HCT116 (cell line): ENCODE measurements at places on chromosomes 5 and 9. TPM values are rescaled to one million over a fixed set of nuclear protein-coding genes. Genes with fewer than 3 reads are reported as not detected.
A peak's percentile ranks its signal among the peaks of the same experiment; 100 is the strongest.

- H3K36me3 ChIP-seq = no peaks in the 10 kb centered on the region
- no peak for DNase-seq
- H3K27me3 ChIP-seq = peaks cover 2% of the 10 kb centered on the region; the same call in 1 of the 2 replicates
- no peak overlapping the region for H3K27ac ChIP-seq
These were observed 160.4 kb downstream of the ESM1 start for GRCh38 chr5:54825005-54825404.

The ABLIM3 gene
- 14.3 TPM for total RNA-seq

- no peak for DNase-seq
- no peak overlapping the region for H3K27ac ChIP-seq
- H3K4me3 ChIP-seq = no peak overlapping the region
- 0 out of 2 replicates have a peak, but pooled peaks cover under 1% of the 10 kb centered on the region for H3K27me3 ChIP-seq
- H3K36me3 ChIP-seq = no peaks in the 10 kb centered on the region
These were observed 4.6 kb upstream of the FCN1 start for GRCh38 chr9:134922066-134922931.

GRCh38 chr5:174045470-174046025 is at the start of gene NSG2:
NSG2 (plus strand) TSS chr5:174045706; CDS start chr5:174046756, 1,050 bp downstream.
- H3K36me3 ChIP-seq = no peaks in the 10 kb centered on the region
- H3K4me3 ChIP-seq = no peak within 1 kb of the TSS

GRCh38 chr9:128275198-128276007 is at the start of gene GOLGA2:
GOLGA2 (minus strand) TSS chr9:128276007; CDS start chr9:128275976, 31 bp downstream.
- peak within 1 kb of the TSS; percentile 93 for H3K4me3 ChIP-seq
- no peaks in the 10 kb centered on the region for H3K27me3 ChIP-seq
- peak; percentile 24 for DNase-seq
- H3K27ac ChIP-seq = peak within 1 kb of the TSS; percentile 92
- peaks cover 8% of the 10 kb centered on the region; the same call in 1 of the 2 replicates for H3K36me3 ChIP-seq

DNA sequence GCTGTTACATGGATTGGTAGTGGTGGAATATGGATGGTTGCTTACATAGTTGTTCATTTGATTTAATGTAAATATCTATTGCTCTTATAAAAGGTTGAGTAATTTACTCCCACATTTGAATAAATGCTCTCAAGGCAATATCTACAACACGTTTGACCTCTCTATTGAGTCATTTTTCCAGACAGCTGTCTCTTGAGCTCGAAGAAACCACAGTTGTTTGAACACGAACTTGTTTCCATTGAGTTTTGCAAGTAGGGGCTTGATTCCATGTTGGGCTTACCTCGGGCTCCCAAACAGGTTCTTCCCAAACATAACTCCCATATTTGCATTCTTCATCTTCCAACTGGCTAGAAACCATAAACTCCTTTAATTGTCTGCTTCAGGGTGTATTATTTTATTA is 115.0 kb upstream of the HMHB1 start:
- H3K27ac ChIP-seq = no peak overlapping the region
- no peaks in the 10 kb centered on the region for H3K4me1 ChIP-seq
- no peak overlapping the region for H3K4me3 ChIP-seq

The VCAN gene
- 49.9 TPM for total RNA-seq

DNA sequence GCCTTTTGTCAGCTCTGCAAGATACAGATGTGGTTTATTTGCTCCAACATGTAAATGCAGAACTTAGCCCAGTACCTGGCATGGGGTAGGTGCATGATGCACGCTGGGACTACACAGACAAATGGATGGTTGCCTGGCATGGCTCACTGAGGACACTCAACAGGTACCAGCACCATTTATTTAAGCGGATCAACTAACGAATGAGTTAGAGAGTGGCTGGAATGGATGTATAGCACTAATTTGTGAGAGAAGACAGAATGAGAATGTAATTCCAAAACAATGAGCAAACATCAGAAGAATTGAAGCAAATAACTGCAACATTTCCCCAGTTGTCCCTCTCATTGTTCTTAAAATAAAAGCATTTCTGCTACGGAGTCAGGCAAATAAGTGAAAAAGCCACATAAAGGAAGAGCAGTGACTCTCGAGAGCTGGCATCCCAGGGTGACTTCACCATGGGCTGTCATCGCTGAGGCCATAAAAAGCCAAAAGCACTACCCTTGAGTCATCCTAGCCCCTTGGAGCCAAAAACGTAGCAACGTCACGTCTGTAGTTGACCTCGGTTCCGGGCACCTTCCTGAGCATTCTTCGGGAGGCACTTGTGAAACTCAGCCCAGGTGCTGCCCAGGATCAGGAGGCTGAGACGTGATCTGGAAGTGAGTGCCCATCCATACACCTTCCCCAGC is 290.3 kb downstream of the NSG2 start:
- peaks cover 31% of the 10 kb centered on the region; the same call in 1 of the 2 replicates for H3K27me3 ChIP-seq
- no peak overlapping the region for H3K27ac ChIP-seq
- no peaks in the 10 kb centered on the region for H3K4me1 ChIP-seq
- H3K4me3 ChIP-seq = no peak overlapping the region

GRCh38 chr9:6584881-6585597 is 60.5 kb downstream of the GLDC start:
- peak; percentile 23 for DNase-seq
- H3K27ac ChIP-seq = no peak overlapping the region
- H3K4me1 ChIP-seq = peaks cover 3% of the 10 kb centered on the region
- H3K4me3 ChIP-seq = no peak overlapping the region
- H3K27me3 ChIP-seq = no peaks in the 10 kb centered on the region

- H3K27ac ChIP-seq = no peak overlapping the region
- no peaks in the 10 kb centered on the region for H3K27me3 ChIP-seq
- no peak for DNase-seq
These were observed 185.5 kb downstream of the DMRT2 start for GRCh38 chr9:1235650-1236049.

- H3K4me1 ChIP-seq = peaks cover 6% of the 10 kb centered on the region; the same call in 1 of the 2 replicates
- H3K4me3 ChIP-seq = no peak overlapping the region
- no peak for DNase-seq
- no peak overlapping the region for H3K27ac ChIP-seq
- H3K27me3 ChIP-seq = no peaks in the 10 kb centered on the region
These were observed 40.5 kb downstream of the FYB1 start for GRCh38 chr5:39178861-39179260.

The RNF208 gene
- 26.1 TPM for total RNA-seq

DNA sequence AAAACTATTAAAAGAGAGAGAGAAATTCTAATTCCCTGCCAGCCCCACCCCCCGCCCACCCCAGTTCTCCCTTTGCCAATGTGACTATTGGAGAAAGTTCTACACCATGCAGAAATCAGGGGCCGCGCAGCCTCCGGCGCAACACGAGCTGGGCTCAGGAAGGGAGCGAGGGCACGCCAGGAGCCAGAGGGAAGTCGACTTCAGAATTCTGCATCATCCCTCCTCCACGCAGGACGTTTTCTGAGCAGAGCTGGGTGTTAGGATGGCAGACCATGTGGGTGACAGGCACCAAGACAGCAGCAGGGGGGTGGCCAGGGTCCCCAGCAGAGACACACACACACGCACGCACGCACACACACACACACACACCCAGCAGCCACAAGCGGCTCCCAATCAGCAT is 72.6 kb downstream of the PTCH1 start:
- H3K4me3 ChIP-seq = no peak overlapping the region
- no peaks in the 10 kb centered on the region; the same call in 1 of the 2 replicates for H3K4me1 ChIP-seq
- H3K27me3 ChIP-seq = no peaks in the 10 kb centered on the region
- H3K36me3 ChIP-seq = no peaks in the 10 kb centered on the region
- no peak overlapping the region for H3K27ac ChIP-seq
